Hepatic stellate cell (primary cell): ENCODE measurements at places on chromosomes 3 and 15.

GRCh38 chr3:127137113-127137512 is 55.8 kb upstream of the PRR23E start:
- no peak for DNase-seq

- DNase-seq: no peak
These were observed 100.4 kb downstream of the DGKG start for GRCh38 chr3:186261638-186262037.

DNA sequence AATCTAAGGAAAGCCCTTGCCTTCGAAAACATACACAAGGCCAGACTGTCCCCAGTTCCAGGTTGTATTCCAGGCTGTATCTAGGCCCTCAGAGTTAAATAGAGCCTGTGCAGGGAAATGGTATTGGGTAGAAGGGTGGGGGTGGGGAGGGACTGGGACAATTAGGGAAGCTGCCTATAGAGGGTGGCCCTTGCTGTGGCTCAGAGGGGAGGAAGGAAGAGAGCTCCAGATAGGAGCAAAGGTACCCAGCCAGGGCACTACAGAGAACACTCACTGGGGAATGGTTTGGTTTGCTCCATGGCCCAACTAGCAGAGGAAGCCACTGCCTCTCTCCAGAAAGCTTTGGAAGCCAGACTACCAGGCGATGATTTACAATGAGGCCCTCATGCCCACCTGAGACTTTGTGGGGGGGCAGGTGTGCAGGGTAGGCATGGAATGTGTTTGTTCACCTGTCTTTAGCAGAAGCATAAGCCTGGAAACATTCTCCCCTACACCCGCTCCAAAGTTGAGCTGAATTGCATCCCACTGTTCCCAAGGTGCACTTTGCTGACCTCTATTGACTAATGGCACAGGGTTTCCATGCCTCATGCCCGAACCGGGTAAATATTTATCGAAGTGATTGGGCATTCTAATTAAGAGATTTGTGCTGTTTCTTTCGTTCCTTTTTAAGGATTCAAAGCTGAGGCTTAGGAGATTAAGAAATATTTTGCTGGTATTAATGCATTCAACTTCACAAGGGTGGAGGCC is 6.3 kb upstream of the TLE3 start:
- no peak for DNase-seq

DNA sequence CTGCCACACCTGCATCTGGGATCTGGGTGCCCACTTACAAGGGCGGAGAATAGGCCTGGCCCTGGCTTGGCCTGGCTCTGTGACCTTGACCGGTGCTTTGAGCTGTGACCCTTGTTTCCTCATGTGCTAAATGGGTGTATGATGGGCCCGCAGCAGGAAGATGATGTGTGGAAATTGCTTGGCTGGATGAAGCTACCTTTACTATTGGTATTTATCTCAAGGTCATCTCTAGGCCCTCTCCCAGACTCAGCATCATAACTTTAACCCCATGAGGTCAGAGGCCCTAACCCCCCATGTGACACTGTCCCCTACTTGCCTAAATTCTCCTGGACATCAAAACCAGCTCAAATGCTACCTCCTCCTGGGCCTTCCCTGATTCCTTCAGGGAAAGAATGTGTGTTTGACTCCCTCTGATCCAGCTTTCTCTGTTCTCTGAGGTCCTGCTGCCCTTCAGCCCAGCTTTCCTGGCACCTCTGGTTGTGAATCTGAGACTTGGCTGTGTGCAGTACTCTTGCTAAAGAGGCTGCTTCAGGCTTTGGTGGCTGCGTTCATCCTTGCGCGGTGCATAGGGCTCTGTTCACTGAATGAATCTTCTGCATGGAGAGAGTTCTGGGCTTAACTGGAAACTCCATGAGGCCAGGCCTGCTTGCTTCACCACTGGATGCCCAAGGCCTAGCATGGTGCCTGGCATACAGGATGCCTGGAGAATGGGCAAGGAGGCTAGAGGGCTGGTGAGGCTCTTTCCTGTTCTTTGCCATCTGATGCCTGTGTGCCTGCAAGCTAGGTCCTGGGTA is 25.2 kb upstream of the SLC6A6 start:
- no peak for DNase-seq

- DNase-seq: peak; percentile 9
These were observed 75.6 kb upstream of the PRICKLE2 start for GRCh38 chr3:64300790-64301423.

GRCh38 chr3:123151251-123151705 is 50.5 kb upstream of the SEC22A start:
- DNase-seq: no peak
